ENCODE measurements at places on chromosomes 5 and 9. TPM values are rescaled to one million over a fixed set of nuclear protein-coding genes. Genes with fewer than 3 reads are reported as not detected.

DNA sequence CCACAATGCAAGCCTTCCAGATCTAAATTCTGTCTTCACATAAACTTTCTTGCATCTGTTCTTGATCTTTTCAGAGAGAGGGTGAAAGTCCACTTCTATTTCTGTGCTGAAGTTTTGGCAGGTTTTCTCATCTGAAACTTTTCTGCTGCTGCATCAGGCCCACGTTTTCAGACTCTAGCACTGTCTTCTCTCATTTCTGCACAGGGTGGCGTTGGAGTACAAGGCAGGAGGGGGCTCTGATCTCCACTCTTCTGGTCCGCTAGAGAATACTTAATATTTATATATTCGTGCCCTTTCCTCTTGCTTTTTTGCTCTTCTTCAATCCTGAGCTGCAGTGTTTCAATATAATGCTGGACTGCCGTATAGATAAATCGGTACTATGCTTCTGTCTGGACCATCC, 204.0 kb upstream of the PRDM9 start:
- no peak for DNase-seq

GRCh38 chr5:91211997-91212713, 171.0 kb downstream of the ARRDC3 start:
- no peak for DNase-seq

Gene CDKN2B-AS1
- total RNA-seq, result 0.64 TPM

Gene CEL
- total RNA-seq, result 2.2 TPM

Gene ZNF782
- 4.0 TPM for total RNA-seq

Gene CLIC3
- 1.6 TPM for total RNA-seq

- no peak for DNase-seq
These were observed 94.1 kb downstream of the NFIB start for GRCh38 chr9:14219850-14220249.

Gene PLCXD3
- total RNA-seq, result 2.4 TPM

Gene HSPB3
- not detected for total RNA-seq

Gene WNK2
- 1.1 TPM for total RNA-seq

- no peak for DNase-seq
These were observed 128.1 kb downstream of the DAB2IP start for GRCh38 chr9:121779381-121780117.

Gene HTR4
- total RNA-seq, result 0.16 TPM

DNA sequence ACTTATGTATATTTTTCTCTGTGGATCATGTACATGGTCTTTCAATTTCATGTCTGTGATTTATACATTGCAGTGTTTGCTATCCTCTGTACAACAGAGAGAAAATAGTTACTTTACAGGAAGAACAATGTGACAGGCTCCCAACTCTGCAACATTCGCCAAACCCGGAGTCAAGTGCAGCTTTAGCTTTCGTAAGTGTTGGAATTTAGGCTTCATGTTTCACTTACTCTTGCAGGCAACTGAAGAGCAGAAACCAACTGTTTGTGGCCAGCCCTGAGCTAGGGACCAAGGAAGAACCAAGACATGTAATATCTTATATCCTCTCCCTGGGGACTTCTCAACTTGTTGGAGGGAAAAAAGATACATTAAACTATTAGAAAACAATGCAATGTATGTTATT, 147.9 kb downstream of the C5orf15 start:
- DNase-seq, result no peak

Gene GGTA1
- 6.0 TPM for total RNA-seq

GRCh38 chr5:151023651-151024050, 3.3 kb downstream of the GPX3 start:
- no peak for DNase-seq

- no peak for DNase-seq
These were observed 236.9 kb downstream of the GOLPH3 start for GRCh38 chr5:31937226-31937625.

Gene TMEM171
- not detected for total RNA-seq

Gene FNIP1
- 47.6 TPM for total RNA-seq

Gene ANKHD1
- 90.5 TPM for total RNA-seq

DNA sequence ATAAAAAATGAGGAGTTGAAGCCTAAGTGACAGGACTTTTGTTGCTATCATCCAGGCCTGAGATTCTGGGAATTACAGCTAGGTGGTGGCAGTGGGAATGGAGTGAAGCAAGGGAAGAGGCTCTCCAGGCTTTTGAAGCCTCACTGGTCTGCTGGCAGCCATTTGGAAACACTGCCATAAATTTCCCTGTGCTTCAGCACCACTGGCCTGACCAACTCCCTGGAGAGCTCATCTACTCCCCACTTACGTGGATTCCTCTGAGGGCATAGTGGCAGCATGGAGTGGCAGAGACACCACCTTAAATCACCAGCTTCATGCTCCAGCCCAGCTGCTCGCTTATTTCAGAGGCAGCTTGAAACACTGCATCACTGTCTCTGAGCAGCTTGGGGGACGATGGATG, 518.2 kb downstream of the TLR4 start:
- no peak for DNase-seq

DNA sequence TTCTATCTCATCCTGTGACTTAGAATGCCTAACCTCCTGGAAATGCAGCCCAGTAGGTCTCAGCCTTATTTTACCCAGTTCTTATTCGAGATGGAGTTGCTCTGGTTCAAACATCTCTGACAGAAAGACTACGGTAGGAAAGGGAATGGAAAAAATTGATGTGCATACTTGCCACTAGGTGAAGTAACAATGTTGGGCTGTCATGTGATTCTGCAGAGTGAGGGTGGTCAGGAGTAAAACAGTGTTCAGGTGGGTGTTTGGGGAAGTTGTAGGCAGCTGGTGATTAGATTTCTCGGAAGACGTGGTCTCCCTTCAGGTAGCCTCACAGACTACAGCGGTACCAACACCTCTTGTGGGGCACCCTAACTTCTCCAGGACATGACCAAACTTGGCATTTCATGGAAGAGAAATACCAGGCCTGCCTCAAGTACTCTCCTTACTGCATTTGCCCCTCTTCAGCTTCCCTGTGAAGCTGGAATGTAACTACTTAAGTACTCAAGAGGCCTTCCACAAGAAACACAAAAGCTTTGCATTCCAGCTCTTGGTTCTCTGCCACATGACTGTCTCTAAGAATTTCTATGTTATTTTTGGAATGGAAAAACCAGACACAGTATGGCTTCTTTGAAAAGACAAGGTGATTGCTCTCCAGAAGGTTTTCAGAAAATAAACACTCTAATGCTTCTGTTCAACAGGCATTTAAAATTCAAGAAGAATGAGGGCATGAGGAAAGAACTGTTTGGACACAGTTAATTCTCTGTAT, 17.4 kb upstream of the ENTREP1 start:
- DNase-seq, result no peak

- no peak for DNase-seq
These were observed 57.9 kb downstream of the DOCK8 start for GRCh38 chr9:272251-273213.

Gene SPATA31C2
- not detected for total RNA-seq

- no peak for DNase-seq
These were observed 12.4 kb upstream of the RALGPS1 start for GRCh38 chr9:126902210-126902609.

DNA sequence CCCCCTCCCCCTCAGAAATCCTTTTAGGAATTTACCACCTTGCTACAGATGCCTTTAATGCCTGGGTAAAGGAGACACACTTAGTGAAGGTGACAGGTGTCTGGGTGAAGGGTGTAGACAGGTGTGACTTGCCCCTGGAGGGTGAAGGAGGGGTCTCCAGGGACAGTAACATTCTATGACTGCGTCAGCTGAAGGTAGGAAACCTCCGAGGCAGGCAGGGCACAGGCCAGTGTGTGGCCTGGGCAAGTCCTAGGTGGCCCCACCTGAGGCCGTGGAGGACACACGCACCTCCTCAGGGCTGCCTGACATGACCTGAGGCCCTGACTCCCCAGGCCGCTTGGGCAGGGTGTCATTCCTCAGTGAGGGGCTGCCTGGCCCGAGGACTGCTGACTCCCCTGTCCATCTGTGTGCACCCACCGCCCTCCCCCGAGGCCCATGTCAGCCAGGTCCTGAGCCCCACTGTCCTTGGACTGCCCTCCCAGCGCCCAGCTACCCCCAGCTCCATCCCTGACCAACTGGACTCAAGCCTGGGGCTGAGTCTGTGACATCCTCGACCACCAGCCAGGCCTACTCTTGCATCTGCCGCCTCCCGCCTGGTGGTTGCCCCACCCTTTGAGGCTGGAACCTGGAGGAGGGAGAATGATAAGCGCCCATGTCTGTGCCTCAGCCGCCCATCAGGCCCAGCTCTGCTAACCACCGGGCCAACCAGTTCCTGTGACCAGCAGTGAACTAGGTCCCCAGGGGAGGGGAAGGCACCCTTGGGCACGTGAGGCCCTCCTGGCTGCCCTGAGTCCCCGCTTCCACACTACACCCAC, 18.4 kb downstream of the CARD19 start:
- peak; percentile 76 for DNase-seq

Gene GADD45G
- total RNA-seq, result 10.9 TPM

DNA sequence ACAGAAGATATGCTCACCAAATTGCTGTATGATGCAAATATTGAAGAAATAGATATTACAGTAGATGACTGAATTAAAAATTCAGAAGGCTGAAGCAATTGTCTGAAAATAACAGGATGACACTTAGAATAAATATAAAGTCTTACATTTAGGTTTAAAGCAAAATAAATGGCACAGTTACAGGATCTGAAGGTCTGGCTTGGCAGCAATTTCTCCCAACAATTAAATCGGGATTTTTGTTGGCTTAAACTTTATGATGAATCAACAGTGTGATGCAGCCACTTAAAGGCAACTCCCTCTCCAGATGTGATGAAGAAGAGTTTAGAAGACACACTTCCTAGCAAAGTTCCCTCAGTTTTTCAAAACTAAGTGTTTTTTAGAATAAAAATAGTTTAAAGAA, 80.5 kb downstream of the NREP start:
- DNase-seq, result no peak

- no peak for DNase-seq
These were observed 277.6 kb upstream of the ADAMTS16 start for GRCh38 chr5:4862500-4862899.

DNA sequence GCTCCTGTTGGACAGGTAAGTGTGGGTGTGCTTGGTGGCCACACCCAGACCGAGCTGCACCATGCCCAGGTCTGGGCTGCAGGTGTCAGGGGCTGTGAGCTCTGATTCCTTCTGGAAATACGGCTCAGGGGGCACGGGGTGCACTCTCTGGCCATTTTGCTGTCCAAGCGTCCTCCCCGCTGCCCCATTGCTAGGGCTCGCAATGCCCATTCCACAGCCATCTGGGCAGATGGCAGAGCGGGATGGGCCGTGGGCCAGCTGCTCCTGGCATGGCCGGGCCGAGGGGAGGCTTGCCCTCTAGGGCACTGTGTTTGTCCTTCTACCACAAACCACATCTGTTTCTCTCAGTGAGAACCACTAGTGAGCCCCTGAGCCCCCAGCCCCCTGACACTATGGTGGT, 67.9 kb upstream of the RXRA start:
- no peak for DNase-seq

DNA sequence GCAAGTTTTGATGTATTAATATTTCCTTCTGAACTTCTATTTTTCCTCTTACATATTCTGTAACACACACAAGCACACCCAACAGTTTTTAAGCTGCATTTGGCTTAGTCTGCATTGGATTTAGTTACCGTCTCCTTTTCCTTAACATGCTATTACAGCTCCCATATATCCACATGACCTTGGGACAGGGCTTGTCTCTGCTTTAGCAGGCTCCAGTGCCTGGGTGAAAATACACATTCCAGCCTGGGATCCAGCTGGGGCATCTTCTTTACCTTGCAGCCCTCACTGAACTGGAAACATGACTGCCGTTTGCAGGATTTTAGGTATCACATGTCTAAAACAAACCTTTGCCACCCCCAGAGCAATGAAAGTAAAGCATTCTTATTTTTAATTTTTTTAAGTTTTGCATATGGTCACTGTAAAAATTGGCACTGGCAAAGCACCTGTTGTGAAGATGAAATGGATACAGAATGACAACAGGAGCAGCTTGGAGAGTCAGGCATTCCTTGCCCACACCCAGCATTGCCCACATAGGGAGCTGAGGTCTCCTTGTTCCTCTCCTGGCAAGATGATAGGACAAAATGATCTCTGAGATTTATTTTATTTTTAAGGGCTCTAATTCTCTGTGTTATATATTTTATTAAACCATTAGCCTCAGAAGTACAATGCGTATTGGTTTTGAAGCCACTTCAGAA, 4.0 kb downstream of the GADD45G start:
- peak; percentile 14 for DNase-seq

DNA sequence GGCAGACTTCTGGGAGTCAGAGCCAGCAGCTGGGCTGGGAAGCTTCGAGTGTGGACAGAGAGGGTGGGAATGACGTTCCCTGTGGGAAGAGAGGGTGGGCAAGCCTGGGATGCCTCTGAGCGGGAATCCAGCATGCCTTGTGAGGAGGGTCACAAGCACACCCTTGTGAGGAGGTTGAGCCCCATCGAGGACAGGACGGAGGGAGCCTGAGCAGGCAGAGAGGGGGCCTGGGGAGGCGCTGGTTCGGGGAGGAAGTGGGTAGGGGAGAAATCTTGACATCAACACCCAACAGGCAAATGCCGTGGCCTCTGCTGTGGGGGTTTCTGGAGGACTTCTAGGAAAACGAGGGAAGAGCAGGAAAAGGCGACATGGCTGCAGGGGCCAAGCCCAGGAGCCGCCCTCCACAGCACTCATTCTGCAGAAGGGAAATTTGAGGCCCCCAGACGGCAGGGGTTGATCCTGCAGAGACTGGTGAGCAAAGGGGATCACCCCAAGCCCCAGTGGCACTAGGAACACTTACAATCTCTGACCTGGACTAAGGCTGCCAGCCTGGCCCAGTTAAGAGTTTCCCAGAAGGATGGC, 1.1 kb upstream of the IL13 start:
- no peak for DNase-seq

Gene CAMK2A
- total RNA-seq, result not detected

- DNase-seq, result no peak
These were observed 278.1 kb downstream of the ICE1 start for GRCh38 chr5:5700549-5700948.

Gene C9orf50
- not detected for total RNA-seq

Gene ANKRD20A1
- 2.2 TPM for total RNA-seq

Gene ARSI
- 0.58 TPM for total RNA-seq

GRCh38 chr9:101437806-101438232, 2.2 kb upstream of the ALDOB start:
- DNase-seq, result no peak

Gene PROP1
- total RNA-seq, result not detected

Gene CSF2
- total RNA-seq, result not detected

Gene SPOCK1
- total RNA-seq, result 59.8 TPM

GRCh38 chr9:38025166-38025565, 43.9 kb downstream of the SHB start:
- DNase-seq, result no peak

DNA sequence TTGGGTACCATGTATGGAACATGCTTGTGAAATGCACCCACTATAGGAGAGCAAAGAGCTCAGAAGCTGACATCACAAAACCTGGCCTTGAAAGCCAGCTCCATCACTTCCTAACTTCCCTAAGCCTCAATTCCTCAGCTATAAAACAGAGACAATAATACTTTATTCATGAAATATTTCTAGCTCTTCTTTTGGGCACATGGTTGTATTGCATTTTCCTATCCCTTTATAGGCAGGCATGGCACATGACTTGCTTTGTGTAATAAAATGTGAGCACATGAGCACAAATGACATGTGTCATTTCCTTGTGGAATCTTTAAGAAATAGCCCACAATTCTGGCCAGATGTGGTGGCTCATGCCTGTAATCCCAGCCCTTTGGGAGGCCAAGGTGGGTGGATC, 18.5 kb downstream of the ZNF366 start:
- DNase-seq, result no peak

- DNase-seq, result no peak
These were observed 61.7 kb downstream of the RFX3 start for GRCh38 chr9:3464033-3464638.

Data from mesenteric fat pad (tissue), 1 donor.